Stimulated activated CD8-positive, alpha-beta memory T cell treated with anti-CD3 and anti-CD28 coated beads, Interleukin-7, amount 100 ng/mL, for 48 hours (primary cell): ENCODE measurements at places on chromosomes 2 and 18.

DNA sequence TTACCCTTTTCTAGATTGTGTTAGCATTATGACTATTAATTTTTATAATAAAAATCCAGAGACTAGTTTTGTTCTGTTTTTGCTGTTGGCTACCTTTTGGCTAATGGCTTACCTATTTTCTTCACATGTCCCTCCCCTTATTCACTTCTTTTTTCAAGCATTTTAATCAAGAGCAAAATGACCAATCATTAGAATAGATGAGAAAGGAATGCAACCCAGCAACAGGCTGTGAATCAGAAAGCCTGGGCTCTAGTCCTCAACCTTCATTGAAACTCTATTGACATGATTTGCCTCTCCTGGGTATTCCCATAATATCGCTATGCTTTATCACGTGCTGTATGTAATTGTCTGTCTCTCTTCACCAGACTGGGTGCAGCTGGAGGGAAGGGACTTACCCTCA is 370.1 kb downstream of the IRS1 start:
- DNase-seq = no peak

DNA sequence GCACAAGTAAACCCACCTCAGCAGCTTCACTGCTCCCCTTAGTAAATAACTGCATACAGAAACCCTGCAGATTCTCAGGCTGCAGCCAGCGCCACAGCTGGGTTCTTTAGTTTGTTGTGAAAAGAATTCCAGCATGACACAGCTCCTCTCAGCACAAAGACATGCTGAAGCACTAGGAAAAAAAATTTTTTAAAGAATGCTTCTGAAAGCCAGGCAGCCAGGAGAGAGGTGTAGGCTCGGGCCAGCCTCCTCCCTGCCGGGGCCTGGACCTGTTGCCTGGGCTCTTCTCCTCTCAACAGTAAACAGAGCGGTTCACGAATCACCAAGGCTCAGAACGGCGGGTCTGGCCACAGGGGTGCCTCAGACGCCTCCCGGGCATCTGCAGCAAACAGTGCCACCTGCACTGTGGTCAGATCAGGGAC is 95.7 kb upstream of the POU3F3 start:
- DNase-seq = no peak

- peak; percentile 84 for DNase-seq
Observed at GRCh38 chr2:118186110-118186857, 98.0 kb downstream of the INSIG2 start.

DNA sequence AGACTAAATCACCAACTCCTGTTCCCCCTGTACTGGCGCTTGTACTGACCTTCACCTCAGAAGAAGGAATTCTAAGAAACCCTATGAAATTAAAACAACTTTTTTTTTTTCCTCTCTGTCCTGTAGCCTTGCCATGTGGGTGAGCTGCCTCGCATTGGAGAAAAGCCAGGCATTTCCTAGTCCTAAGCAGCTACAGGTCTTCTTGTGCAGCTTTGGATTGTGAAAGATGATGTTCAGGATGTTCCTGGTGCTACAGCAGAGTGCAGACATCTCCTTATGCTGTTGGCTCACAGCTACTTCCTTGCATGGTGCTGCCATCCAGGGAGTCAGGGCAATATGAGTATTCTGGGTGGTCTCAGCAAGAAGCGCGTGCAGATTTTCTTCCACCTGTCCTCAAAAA is 11.9 kb downstream of the PIK3C3 start:
- DNase-seq = no peak

DNA sequence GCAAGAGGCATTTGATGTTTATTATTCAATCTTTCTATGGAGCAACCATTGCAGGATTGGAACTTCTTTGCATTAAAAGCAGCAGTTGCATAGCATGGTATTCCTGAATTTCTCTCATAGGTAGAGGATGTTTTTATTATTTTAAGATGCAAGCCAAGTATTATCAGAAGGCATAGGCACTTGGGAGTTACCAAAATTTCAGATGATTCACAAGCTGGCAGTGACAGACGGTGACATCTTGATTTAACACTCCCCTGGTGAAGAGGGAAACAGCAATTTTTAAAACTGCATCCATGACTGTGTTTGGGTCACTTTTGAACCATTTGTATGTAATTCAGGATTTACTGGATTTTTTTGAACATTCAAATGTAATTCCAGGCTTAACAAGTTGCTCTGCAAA is 654.3 kb downstream of the SLC4A3 start:
- DNase-seq = no peak

DNA sequence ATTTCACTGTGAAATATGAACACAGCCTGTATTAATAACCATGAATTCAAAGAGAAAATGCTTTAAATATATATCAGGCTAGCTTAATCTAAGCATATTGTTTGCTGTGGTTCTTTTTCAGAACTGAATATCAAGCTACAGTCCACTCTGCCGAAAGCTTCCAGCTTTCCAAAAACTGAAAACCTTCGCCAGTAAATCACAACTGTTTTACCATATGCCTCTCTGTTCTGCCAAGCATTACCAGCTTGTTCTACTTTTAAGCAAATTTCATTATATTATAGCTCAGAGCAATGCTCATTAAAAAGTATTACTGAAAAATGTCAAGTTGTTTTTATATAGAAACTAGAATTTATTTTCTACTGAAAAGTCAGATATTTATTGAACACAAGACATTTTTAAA is 277.4 kb downstream of the NRXN1 start:
- no peak for DNase-seq

DNA sequence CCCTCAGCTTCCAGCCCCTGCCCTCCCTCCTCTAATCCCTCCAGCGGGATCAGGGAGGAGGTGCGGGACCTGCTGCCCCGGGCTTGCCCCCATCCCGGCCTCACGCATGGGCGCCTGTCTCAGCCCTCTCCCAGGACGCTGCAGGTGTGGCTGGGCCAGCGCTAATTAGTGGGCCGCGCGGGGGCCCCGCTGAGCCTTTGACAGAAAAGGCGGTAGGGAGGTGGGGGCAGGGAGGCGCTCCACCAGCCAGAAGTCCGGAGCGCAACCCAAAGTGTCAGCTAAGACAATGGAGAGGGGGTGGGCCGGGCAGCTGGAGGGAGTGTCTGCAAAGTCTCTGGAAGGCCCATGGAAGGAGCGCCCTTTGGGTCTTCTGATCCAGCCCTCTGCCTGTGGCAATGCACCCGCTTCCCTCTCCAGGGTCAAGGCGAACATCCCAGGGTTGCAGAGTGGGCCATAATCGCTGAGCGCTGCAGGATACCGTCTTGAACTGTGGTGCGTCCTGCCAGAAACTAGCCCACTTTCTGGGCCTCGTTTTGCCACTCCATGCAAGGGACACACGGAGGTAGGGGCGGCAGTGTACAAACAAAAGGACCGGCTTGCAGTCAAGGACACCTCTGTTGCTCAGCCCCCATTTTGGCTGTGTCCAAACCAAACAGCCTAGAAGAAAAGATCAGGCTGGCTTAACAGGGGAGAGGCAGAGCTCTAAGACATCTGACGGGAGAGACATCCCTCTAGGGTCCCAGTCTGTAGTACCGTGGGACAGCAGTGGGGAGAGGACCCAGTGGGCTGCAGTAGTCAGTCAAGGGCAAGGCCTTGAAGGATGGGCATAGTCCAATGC is 3.5 kb downstream of the ATP6V1B1 start:
- DNase-seq = no peak

DNA sequence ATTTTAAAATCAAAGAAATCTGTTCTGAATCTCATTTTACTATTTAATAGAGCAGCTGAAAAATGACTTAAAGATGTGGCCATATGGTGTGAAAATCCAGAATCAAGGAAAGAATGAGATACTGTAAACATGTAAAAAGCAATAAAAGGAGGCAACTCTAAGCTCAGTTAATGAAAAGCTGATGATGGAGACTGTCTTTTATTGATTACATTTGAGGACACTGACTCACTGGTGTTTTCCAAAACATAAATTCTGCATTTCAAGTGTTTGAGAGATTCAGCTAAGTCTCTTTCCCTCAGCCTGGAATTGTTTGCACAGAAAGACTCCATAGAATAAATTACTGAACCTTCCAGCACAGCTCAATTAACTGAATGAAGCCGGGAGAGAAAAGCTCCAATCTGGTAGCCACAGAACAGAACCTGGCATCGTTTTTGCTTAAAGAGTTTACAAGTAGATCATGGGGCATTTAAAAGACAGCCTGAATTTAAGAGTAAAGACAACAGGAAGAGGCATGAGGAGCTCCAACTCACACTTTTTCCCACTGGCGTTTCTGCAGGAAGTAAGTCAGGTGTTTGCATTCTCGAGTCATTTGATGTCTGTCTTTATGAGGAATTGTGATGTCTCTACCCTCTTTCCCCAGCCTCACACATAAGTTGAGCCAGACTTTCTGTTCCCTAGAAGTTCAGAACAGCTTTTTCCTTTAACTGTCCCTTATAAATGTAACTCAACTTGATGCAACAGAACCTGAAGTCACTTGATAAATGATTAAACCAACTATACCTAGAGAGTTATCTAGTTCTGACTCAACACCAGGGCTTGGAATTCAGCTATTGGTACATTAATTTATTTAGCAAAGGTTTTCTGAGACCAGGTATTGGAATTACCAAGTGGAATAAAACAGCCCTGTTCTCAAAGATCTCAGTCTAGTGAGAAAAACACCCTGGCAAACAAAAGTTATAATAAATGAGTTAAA is 53.3 kb downstream of the FTCDNL1 start:
- DNase-seq = no peak

DNA sequence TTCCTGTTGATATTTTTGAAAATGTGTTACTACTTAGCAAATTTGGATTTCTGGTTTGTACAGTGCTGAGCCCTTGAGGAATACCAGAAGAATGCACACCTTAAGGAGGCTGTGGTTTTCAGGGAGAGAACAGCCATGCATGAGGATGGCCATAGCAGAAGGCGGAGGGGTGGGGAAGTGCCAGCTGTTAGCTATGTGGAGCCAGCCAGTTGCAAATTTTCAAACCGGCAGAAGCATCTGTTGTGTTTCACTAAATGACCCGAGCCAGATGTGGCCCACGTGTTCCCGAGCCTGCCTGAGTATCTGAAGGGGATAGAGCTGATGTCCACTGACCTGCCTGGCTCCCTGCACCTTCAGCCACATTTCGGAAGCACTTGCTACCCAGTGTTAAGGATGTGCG is 16.4 kb upstream of the RBM44 start:
- no peak for DNase-seq

GRCh38 chr2:172513524-172513900 is 42.4 kb upstream of the PDK1 start:
- DNase-seq = no peak

DNA sequence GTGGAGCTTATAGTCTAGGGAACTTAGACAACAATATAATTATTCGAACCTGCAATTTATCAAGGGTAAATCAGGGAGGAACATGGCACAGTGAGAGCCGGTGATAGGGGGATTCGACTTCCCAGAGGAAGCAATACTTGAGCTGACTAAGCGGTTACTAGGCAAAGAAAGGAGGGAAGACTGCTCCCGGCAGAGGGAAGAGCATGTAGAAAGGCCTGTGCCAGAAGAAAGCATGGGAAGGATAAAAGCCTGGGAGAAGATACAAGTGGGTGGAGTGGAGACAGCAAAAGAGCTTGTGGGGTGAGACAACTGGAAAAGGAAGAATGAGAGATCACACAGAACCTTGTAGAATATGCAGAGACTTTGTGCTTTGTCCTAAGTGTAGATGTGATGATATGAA is 93.3 kb downstream of the MARCHF4 start:
- no peak for DNase-seq

DNA sequence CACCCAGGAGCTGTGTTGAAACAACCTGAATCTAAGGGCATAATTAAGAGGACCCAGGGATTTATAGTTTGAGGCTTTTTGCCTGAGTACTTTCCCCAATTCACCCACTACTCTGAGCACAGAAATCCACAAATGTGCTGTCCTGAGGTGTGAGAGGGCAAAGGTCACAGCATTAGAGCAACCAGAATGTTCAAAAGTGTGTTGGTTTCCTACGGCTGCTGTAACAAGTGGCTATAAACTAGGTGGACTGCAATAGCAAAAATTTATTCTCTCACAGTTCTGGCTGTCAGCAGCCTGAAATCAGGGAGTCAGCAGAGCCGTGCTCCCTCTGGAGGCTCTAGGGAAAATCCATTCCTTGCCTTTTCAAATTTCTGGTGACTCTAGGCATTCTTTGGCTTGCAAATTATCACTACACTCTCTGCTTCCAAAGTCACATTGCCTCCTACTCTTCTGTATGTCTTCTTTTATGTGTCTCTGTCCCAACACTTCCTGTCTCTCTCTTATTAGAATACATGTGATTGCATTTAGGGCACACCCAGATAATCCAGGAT is 91.4 kb upstream of the TACR1 start:
- no peak for DNase-seq

DNA sequence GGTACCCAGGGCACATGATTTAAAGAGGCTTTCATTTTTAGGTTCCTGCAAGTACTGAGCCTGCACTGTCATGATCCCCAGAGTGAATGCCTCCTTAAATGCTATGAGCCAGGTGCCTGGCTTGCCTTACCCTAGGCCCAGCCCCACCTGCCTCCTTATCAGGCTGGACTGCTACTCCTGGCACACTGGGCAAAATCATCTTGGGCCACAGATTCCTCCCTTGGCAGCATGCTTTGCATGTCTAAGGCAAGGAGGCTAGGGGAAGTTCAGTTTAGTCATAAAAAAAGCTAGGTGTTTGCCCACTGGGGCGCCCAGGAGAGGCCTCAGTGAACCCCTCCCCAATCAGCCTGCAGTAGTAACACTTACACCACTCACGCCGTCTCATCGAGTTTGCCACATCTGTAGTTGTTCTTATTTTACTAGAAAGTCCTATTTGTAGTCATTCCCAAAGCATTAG is 45.1 kb downstream of the LBH start:
- DNase-seq = no peak

- no peak for DNase-seq
Observed at GRCh38 chr2:176325732-176326131, 56.5 kb downstream of the MTX2 start.

- DNase-seq = no peak
Observed at GRCh38 chr2:68995916-68996315, 17.1 kb upstream of the ANTXR1 start.

DNA sequence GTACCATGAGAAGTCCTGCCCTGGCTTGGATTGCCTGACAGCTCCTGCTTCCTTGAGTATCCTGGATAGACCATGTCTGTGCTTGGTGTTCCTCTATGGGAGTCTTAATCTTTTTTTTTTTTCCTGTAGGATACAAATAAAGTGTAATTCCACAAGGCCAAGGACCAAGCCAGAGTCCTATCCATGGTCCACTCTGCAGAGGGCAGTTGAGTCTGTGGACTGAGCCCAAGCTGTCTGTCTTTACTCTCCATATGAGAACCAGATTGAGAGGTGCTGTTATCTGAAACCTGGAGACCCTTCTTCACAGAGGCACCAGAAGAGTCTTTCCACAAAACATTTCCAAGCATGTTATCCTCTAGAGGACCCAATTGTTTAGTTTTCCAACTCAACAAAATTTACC is 1.4 kb upstream of the KIF3C start:
- no peak for DNase-seq

GRCh38 chr18:77529492-77530176 is 280.0 kb downstream of the GALR1 start:
- DNase-seq = no peak
